ENCODE measurements at places on chromosomes 2 and 18.

GRCh38 chr2:189580658-189581353 lies at the start of gene SLC40A1:
Gene SLC40A1 (minus strand): TSS chr2:189580786. CDS start chr2:189580460, 326 bp downstream.
- DNase-seq: peak; percentile 67

- no peak for DNase-seq
These were observed 159.9 kb downstream of the PRPF40A start for GRCh38 chr2:152557273-152557888.

DNA sequence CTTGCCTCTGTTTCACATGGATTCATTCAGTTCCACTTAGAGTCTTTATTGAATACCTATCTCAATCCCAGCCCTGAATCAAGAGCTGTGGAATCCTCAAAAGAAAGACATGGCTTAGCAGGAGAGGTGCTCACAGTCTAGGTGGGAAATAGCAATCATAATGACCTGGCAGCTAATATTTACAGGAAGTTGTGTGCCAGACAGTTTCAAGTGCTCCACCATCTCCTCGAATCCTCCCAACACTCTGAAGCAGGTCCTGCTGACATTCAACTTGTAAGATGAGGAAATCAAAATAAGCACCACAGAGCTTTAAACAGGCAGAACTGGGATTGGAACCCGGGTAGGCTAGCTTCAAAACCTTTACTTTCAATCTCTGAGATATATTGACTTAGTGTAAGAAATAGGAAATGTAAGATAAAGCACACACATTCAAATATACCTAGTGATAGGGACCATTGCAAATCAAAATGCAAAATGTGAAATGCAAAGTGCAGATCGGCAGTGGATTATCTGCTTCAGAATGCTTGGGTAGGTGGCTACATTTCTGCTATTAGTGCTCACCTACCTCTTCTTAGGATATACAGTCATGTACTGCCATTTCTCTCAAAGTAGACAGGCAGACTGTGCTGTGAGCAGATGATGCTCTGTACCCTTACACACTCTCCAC lies 182.0 kb downstream of the PRKCE start:
- no peak for DNase-seq

GRCh38 chr2:174332217-174332963 lies 2.4 kb upstream of the SP9 start:
- DNase-seq: no peak

- DNase-seq: no peak
These were observed 238.0 kb upstream of the COPS8 start for GRCh38 chr2:236847538-236848263.

DNA sequence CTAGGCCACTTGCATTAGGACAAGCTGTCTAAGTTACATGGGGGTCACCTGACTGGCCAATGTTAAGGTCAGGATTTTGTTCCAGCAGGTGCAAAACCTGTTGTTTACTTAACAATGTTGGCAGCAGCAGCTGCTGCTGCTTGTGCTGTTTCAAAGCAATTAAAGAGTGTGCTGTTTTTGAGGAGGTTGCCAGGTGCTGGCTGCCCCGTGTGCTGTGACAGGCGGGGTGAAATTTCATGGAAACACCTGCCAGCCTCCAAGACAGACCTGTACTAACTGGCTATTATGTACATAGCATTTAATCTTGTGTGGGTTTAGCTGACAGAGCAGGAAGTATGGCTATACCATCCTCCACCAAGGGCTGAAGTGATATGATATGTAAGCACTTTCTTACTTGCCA lies 224.9 kb downstream of the ASXL3 start:
- DNase-seq: no peak

DNA sequence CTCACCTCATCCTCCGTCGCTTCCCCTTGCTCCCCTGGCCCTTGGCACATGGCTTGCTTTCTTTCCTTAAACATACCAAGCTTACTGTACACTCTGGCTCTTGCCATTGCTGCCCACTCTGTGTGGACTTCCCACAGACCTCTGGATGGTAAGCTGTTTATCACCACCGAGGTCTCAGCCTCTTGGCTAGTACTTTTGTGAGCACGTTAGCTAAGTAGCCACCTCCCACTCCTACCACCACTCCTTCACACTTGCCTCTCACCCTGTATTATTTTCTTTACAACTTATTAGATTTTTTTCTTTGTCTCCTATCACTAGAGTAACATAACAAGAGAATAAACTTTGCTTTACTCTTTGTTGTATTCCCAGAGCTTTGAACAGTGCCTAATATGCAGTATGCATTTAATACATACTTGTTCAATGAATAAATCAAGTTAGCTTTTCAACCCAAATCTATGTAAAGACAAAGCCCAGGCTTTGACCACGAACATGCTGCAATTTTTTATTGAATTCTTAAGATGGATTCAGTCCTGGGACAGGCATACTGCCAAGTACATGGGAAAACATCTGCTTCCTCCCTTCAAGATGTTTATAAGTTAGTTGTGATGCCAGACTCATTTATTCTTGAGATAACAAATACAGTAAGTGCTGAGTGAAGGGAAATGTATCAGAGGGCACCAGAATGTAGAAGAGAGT lies 25.0 kb upstream of the MSGN1 start:
- no peak for DNase-seq

DNA sequence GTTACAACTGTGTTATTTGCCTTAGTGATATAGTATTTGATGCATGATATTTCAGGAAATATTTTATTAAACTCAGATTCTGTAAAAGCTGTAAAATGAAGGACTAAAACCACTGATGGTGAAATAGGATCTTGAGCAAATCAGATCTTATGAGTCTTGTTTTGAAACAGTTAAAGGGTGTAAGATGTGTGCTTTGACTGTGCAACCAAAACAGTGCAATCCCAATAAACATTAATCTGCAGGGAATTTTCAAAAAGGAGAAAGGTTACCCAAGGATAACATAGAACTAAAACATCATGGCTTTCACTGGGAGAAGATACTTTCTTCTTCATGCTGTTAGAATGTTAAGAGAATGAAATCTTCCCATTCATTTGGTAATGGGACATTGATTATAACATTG lies 378.7 kb downstream of the PARD3B start:
- DNase-seq: no peak

DNA sequence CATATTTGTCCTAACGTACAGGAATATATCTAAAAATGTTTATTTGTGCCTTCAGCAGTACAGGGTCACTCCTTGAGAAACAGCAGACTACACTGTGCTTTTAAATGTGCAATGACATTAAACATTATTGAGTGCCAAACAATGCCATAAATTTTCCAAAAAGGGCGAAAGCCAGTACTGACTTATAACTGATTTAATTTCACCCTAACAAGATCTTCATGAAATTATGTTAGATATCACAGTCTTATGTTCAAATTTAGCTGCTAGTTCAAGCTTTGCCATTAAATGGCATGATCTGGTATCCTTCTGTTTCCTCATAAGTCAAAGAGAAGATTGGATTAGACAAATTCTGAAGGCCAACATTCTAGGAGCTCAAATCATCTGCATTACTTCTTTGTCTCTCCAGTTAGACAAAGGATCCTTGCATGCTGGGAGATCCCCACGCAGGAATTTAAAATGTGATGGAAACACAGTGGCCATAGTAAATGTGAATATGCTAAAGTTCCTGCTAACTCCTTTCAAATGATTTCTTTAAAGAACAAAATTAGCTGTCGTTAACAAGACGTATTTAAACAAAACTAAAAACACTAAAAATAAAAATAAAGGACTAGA lies 129.3 kb upstream of the STON1 start:
- DNase-seq: no peak

- DNase-seq: no peak
These were observed 17.0 kb downstream of the RNU4ATAC start for GRCh38 chr2:121547646-121548045.

DNA sequence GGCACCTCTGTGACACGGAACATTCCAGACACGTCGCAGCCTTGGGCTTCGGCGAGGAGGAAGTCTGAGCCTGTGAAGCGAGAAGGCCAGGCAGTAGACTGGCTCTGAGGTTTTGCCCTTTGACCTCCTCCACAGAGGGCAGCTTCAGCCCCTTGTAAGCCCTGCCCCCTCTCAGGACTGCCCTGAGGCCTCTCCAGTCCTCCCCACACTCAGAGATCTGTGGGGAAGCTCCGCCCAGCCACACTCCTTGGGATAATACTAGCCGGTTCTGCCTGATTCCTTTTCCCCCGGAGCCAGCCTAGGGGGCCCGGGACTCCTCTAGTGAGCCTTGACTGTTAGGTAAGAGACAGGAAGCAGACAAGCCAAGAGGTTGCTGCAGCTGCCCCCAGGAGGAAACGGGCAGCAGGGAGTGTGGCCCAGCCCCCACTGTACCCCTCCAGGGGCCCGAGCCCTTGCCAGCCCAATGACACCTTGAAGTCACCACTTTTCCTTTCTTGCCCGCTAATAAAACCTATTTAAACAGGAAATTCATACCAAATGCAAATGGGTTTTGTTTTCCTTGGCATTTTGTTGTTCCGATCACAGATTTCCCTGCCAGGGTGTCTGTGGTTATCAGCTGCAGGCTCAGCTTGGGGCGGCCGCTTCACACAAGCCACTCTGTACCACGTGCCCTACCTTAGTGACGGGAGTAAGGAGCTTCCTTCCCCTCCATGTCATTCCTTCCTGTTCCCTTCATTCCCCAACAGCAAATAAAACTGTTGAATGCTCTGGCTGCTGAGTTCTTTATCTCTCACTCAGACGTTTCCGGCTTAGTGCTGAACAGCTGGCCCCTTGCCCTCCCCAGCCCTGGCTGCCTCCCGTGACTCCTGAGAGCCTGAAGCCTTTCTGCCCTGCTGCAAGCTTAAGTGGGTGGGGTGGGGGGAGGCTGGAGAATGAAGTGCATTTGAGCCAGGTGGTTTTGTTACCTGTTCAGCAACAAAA lies 124.7 kb downstream of the CABLES1 start:
- DNase-seq: no peak

DNA sequence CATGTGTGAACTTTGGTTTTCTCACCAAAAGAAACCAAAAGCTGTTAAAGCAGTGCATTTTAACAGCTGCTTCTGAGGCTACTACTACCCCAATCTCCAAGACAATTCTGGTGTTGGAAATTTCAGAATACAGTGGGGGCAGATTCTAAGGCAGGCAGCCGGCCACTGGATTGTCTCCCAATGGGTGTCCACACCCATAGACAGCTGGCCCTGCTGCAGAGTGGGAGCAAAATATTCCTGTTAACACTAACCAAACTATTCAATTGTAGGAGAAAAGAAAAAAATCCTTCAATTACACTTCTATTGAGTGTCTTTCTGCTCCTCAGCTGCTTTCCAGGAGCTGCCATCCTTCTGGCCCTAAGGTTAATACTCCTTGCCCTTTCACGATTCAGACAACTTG lies 223.7 kb downstream of the ALK start:
- no peak for DNase-seq

DNA sequence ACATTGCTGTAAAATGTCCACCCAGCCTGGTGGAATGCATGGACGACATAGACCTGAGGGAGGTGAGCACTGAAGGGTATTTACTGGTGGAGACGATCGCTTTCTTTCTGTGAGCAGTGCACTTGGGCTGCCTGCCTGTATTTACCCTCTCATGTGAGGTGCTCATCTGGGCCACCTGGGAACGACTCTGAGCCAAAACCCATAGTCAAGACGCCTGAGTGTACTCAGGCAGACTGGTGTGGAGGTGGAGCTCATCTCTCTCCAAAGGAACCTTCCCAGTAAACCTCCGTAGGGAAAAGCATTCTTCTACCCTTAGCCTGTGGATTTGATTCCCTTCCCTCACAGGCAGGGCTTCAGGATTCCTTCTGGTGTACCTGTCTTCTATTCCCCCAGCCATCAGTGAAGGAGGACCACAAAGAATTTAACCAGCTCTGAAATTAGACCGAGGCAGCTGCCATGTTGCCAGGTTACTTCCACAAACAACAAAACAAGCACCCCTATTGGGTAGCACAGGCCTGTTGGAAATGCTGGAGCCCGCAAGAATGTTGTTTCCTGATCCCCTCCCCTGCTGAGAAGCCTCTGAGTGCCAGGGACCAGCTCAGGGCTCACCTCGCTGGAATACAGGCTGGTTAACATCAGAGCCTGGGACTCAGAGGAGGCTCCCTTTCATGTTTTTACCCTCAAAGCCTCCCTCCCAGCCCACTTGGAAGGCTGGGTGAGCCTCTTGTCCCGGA lies 47.5 kb upstream of the TXNDC2 start:
- DNase-seq: no peak

DNA sequence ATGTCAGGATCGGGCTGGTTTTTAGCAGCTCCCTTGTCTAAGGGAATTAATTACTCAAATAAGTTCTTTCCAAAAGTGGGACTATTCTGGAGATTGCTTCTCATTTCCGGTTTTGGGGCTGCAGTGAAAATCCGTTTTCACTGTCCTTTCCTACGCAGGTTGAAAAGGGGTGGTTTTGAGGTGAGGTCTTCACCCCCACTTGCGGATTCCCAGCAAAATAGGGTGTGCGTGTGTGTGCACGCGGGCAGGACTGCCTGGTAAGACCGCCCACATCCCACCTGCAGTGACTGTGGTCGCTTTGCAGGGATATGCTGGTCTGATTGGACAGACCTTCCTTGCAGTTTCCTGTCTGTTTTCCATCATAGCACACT lies 472 bp upstream of the PLEKHM3 start:
- peak; percentile 5 for DNase-seq

GRCh38 chr2:230444832-230445231 lies 28.8 kb downstream of the SP100 start:
- no peak for DNase-seq

DNA sequence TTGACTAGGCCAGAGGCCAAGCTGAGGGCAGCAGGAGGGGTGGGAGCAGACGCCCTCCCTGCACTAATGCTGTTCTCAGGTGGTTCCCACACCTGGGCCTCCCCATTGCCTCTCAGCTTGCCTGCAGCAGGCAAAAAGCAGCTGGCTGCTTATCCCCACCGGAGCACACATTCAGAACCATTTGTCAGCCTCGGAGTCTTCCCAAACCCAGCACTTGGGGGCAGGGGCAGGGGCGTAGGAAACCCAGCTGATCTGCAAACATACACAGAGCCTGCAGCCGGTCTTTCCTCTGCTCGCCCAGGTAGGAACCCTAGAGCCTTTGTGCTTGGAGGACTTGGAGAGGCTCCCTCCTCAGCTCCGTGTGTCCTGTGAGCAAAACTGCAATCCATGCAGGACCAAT lies 249.8 kb downstream of the CYP26B1 start:
- DNase-seq: no peak

- DNase-seq: no peak
These were observed 3.4 kb downstream of the MAP4K3 start for GRCh38 chr2:39433586-39434195.
